ENCODE measurements at places on chromosomes 11 and 22.

DNA sequence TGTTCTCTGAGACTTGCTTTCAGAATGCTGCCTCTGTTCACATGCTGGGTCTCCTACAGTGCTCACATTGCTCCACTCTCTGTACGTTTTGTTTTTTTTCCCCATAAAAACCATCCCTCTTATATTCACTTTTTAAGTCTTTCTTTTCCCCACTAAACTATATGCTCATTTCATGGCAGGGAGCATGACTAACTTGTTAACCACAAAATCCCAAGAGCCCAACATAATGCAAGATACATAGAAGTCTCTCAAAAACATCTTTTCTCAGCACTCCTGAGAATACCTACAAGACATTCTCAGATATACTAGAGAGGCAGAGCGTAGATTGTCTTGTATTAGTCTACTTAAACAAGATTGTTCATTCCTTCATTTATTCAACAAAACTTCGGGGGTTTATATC, 73.3 kb downstream of the FAM76B start:
- no peak for DNase-seq

- DNase-seq: no peak
These were observed 368.3 kb downstream of the SHANK2 start for GRCh38 chr11:70883973-70884623.

GRCh38 chr22:28855355-28856094, 27.8 kb upstream of the ZNRF3 start:
- DNase-seq: peak; percentile 28

DNA sequence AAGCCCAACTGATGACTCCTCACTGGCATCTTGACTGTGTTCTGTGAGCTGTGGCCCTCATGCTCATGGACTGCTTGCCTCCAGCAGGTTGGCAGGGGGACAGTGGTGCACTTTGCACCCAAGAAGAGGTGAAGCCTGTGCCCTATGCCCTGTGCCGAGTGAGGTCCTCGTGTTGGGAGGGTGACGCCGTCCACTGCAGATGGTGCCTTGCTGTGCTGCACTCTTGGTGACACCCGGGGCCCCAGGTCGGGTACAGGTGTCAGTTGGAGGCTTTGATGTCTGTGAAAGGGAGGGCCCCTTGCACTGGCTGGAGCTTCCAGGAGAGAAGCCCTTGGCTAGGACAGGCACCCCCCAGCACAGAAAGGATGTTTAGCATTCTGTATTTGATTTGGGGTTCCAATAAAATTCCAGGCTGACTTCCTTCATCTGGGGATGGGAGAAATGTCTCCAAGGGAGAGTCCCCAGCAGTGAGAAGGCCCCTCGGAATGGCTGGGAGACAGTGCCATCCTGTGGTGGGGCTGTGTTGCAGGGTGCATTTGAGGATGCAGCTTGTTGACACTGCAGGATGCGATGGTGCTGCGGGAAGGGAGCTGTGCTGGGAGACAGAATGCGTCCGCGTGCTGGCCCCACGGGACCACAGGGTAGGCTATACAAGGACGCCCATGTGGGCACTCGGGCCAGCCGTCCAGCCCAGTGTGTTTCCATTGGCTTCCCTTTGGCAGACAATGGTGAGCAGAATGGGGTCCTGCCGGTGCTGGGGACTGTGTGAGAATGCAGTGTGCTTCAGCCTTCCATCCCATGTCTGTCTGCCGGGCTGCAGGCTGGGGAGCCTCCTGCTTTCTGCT, 2.5 kb upstream of the ZDHHC8 start:
- DNase-seq: peak; percentile 55

GRCh38 chr11:76102802-76103201, 103.5 kb downstream of the WNT11 start:
- DNase-seq: no peak

DNA sequence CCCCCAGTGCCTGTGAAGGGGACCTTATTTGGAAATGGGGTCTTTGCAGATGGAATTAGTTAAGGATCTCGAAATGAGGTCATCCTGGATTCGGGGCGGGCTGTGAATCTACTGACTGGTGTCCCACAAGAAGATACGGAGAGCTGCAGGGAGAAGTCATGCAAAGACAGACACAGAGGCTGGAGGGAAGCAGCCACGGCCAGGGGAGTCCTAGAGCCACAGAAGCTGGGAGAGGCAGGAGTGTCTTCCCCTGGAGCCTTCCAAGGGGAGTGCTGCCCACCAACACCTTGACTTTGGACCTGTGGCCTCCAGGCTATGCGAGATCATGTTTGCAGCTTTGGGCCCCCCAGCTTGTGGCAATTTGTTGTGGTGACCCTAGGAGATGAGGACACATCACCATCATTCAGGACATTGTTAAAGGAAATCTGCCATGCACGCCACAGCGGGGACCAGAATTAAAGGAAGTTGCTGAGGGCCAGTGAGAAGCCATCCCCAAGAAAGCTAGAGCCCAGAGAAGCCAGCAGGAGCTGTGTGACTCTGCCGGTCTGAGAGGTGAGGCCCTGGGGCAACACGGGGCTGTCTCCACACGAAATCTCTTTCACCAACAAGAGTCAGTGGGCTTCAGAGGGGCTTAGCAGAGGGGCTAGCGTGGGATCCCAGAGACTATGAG, 434.7 kb downstream of the BRD1 start:
- no peak for DNase-seq

DNA sequence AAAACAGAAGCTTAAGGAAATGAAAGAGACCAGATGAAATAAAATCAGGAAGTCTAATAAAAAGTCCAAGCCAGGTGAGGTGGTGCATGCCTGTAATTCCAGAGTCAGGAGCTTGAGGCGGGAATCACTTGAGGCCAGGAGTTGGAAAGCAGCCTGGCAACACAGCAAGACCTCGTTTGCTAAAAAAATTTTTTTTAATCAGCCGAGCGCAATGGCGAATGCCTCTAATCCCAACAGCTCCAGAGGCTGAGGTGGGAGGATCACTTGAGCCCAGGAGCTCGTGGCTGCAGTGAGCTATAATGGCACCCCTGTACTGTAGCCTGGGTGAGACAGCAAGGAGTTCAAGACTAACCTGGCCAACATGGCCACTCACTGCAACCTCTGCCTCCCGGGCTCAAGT, 8.0 kb downstream of the RAB6A start:
- DNase-seq: no peak

GRCh38 chr11:8097926-8098325, 16.9 kb downstream of the TUB start:
- DNase-seq: no peak

- no peak for DNase-seq
These were observed 623.2 kb downstream of the OPCML start for GRCh38 chr11:132909021-132909606.

- DNase-seq: peak; percentile 54
These were observed 49.5 kb downstream of the MCHR1 start for GRCh38 chr22:40728731-40729189.

- DNase-seq: no peak
These were observed 13.6 kb upstream of the OR51S1 start for GRCh38 chr11:4862447-4863236.

GRCh38 chr11:57899378-57899777, 124.3 kb upstream of the OR9Q1 start:
- no peak for DNase-seq

- no peak for DNase-seq
These were observed 30.2 kb upstream of the CRYBB3 start for GRCh38 chr22:25169278-25170031.

GRCh38 chr11:10777806-10778205, 26.8 kb downstream of the CTR9 start:
- no peak for DNase-seq

DNA sequence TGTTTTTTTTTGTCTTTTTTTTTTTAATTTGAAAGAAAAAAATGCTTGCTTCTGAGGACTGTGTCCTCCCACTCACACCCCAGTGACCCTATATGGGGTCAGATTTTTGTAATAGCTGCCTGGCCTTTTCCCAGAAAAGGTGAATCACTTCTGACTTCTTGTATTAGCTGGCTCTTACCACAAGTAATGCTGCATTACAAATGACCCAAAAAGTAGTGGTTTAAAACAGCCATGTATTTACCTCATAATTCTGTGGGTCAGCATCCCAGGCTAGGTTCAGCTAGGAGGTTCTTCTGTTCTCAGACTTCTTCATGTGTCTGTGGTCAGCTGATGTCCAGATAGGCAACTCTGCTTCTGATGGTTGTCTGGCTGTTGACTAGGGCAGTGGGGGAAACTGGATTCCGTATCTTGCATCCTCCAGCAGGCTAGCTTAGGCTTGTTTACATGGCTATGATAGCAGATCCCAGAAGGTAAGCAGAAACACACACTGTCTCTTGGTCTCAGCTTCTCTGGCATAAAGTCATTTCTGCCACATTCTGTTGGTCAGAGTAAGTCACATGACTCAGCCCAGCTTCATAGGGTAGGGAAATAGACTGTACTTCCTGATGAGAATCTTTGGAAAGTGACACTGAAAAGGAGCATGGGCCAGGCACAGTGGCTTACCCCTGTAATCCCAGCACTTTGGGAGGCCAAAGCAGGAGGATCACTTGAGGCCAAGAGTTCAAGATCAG, 19.5 kb downstream of the LHFPL7 start:
- no peak for DNase-seq

DNA sequence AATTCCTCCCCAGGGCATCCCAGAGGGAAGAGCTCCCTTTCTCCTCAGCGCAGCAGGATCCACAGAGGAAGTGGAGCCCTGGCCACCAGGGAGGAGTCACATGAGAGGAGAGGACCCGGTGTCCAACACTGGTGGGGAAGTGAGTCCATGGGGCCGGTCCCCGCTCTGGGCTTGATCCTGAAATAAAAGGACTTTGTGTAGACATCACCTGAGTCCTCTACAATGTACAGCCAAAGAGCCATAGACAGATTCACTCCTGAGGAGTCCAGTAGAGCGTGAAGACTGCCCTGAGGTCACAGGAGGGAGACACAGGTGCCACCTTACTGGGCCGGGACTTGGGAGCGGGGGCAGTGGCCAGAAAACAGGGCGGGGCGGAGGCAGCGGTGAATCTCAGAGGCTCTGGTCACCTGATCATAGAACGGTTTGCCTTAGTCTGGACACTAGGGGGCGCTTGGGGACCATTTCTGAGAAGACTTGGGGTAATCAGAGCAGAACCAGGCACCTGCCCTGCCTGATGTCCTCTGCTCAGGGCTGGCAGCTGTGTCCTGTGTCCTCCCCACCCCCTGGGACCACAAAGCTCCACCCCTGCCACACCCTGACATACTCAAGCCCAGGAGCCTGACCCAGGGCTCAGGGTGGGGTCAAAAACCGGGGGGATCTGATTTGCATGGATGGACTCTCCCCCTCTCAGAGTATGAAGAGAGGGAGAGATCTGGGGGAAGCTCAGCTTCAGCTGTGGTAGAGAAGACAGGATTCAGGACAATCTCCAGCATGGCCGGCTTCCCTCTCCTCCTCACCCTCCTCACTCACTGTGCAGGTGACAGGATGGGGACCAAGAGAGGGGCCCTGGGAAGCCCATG, 112.7 kb downstream of the VPREB1 start:
- peak; percentile 69 for DNase-seq

GRCh38 chr11:128553662-128554362, 33.5 kb downstream of the ETS1 start:
- no peak for DNase-seq

DNA sequence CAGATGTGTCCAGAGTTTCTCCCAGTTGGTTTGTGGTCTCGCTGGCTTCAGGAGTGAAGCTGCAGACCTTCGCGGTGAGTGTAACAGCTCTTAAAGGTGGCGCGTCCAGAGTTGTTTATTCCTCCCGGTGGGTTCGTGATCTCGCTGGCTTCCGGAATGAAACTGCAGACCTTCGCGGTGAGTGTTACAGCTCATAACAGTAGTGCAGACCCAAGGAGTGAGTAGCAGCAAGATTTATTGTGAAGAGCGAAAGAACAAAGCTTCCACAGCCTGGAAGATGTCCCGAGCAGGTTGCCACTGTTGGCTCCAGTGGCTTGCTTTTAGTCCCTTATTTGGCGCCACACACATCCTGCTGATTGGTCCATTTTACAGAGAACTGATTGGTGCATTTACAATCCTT, 1.8 kb upstream of the PGA3 start:
- DNase-seq: no peak

DNA sequence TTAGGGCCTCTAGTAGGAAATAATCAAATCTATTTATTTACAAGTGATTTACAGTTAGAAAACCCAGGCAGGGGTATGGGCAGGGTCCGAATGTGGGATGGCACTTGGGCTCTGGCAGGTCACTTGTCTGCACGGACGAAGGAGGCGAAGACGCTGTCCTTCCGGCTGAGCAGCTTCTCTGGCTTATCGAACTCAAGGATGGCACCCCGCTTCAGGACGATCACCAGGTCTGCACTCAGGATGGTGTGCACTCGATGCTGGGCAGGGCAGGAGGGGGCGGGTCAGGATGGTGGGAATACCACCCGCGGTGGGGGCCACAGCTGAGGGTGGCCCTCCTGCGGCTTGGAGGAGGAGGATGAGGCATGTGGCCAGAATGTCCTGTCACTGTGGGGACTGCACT, 4.4 kb upstream of the KCNJ11 start:
- no peak for DNase-seq

GRCh38 chr22:39917197-39917643, 16.3 kb downstream of the GRAP2 start:
- no peak for DNase-seq

DNA sequence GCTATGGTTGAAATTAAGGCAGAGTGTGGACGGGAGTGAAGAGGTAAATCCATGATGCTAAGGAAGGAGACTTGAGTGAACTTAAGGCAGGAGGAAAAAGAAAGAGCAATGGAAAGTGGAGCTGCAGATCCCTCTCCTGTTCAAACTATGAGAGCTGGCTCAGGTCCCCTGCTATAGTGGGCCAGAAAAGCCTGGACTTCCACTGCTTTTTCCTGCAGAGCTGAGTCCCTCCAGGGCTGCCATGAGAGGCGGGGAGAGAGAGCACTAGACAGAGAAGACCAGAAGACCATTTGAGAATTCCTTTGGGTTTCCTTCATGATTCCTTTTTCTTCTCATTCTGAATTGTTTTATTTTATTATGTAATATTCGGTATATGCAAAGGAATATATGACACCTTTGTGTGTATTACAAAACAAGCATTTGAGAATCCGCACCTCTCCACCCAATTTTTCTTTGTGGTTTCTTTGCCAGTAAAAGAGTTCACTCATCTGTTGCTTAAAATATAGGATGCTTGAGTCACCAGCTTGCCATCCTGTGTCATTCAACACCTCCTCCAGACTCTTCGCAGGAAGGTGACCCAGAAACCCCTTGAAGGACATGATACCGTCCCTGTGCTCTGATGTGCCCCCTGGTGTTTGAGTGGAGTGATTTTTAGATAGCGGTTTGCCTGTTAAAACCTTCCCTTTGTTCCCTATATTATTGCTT, 24.4 kb downstream of the SREBF2 start:
- DNase-seq: peak; percentile 80

DNA sequence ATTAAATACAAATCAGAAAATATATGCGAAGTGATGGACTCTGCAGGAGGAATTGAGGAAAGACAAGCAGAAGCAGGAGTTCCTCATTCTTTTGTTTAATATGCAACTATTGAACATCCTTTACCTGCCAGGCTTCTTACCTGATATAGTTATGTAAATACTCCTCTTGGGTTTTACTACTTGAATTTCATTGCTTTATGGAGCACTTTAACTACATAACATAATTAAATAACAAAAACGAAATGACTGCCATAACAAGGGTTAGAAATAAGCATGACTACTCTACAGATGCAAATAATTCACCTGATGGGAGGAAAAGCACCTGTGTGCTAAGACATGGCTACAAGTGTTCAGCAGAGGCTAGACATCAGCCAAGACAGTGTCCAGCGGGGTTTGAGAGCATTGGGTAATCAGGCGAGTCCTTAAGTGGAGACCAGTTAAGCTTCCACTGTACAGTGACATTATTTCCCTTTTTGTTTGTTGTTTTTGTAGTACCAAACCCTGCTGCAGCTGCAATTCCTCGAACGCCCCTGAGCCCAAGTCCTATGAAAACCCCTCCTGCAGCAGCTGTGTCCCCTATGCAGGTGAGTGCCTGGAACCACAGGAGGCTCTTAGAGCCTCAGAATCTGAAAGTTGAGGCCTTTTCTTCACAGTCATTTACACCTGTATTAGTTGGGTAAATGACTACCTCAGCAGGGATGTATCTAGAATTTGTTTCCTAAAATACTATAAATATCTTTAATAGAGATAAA, 67.4 kb downstream of the SPECC1L start:
- no peak for DNase-seq

Measured in activated naive CD4-positive, alpha-beta T cell treated with anti-CD3 and anti-CD28 coated beads, Interleukin-2, amount 50 U/mL, for 16 hours (primary cell).